Hematopoietic multipotent progenitor cell treated with erythropoietin and hydrocortisone succinate and interleukin-3 and kit ligand, for 17 days (in vitro differentiated cells): ENCODE measurements at places on chromosomes 1 and 21.
A peak's percentile ranks its signal among the peaks of the same experiment; 100 is the strongest.

DNA sequence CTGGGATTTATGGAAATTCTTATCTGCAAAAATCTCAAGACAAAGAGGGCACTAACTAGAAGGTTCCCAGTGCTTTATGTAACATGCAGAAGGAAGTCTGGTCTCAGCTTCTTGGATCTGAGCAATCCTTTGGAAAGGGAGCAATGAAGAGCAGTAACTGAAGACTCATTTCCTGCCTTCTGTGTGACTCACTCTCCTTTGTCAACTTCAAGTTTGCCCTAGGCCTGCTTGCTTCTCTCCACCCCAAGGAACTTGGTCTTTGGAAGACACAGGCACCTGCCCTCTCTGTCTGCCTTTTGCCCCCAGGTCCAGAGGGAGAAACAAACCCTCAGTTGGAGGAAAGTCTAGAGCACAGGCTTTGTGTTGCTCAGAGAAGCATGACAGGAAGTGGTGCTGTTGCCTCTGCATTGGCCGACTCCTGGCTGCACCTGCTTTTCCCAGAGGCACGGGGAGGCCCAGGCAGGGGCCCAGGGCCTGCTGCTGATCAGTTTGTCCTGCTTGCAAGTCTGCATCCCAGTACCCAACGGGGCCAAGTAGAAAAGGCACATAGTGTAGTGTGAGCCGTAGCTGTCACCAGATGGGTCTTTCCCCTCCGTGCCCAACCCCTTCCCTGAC is 137.2 kb downstream of the DHRS3 start:
- no peak for DNase-seq

- no peak for DNase-seq
Observed at GRCh38 chr21:34881421-34881820, 167.7 kb downstream of the RUNX1 start.

- no peak for DNase-seq
Observed at GRCh38 chr1:54950006-54950368, 30.4 kb upstream of the TMEM61 start.

GRCh38 chr1:190244406-190244805 is 233.3 kb downstream of the BRINP3 start:
- DNase-seq: no peak

- no peak for DNase-seq
Observed at GRCh38 chr1:102858695-102859094, 249.6 kb downstream of the COL11A1 start.

DNA sequence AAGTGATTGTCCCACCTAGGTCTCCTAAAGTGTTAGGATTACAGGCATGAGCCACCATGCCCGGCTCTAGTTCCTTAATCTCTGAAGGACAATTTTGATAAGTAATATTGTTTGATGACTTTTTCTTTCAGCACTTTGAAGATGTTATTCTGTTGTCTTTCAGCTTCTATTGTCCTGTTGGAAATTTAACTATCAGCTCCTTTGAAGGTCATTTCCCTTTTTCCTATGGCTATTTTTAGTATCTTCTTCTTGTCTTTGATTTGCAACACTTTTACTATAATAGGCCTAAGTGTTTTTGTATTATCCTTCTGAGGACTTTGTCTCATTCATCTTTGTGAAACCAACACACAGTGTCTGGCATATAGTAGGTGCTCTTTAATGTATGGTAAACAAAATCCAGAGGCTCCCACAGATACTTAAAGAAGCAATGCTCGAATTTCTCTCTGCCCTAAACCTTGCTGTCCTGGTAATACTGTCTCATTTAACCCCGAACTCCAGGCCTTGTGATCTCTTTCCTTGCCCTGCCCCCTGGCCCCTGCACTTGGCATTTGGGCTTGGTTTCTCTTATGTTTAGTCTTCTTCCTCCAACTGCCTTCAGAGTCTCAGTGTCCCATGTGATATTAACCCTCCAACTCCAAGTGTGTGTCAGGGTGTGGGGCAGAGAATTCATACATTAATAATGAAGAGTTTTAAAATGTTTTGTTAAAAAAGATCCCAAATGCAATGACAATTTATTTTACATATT is 19.0 kb upstream of the AGO1 start:
- no peak for DNase-seq

- DNase-seq: no peak
Observed at GRCh38 chr1:151134396-151134795, 12.0 kb downstream of the SEMA6C start.

DNA sequence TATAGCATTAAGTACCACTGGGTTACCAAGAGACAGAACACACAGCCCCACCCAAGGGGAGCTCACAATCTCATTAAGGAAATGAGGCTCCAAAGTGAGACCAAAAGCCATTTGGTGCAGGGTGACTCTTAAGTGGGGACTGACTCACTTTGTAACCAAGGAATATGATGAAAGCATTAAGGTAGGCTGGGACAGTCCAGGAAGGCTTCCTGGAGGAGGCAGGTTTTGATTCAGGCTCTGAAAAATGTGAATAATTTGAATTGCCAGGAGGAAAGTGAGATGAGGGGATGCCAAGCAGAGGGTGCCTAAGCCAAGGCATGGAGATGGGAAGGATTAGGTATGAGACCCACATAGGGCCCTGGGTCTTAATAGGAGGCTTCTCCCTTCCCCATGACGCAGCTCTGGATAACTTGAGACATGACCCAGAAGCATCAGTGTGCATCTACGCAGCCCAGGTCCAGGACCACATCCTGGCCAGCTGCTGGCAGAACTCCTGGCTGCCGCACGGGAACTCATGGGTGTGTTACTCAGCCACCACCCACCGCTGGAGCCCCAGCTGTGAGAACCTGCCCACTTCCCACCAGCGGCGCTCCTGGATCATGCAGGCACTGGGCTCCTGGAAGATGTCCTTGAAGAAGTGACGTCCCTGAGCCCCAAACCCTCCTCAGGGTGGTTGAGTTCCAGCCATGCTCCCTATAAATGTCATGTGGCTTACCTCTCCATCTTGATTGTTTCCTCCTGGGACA is 5.9 kb upstream of the TTC4 start:
- no peak for DNase-seq

GRCh38 chr21:39774227-39774626 is 29.2 kb downstream of the IGSF5 start:
- no peak for DNase-seq

- DNase-seq: no peak
Observed at GRCh38 chr1:105608713-105609112, 1447.8 kb upstream of the PRMT6 start.

GRCh38 chr1:82534996-82535395 is 734.3 kb downstream of the ADGRL2 start:
- no peak for DNase-seq

GRCh38 chr1:244836135-244836521 is 670 bp downstream of the COX20 start:
- DNase-seq: peak; percentile 50

DNA sequence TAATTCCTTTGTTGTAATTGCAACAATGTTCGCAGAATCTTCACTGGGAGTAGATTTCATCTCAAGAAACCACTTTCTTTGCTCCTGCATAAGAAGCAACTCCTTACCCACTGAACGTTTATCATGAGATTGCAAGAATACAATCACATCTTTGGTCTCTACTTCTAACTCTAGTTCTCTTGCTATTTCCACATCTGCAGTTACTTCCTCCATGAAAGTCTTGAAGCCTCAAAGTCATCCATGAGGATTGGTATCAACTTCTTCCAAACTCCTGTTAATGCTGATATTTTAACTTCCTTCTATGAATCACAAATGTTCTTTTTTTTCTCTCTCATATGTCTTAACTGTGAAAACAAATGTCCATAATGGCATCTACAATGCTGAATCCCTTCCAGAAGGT is 118.6 kb upstream of the RAB4A start:
- no peak for DNase-seq

DNA sequence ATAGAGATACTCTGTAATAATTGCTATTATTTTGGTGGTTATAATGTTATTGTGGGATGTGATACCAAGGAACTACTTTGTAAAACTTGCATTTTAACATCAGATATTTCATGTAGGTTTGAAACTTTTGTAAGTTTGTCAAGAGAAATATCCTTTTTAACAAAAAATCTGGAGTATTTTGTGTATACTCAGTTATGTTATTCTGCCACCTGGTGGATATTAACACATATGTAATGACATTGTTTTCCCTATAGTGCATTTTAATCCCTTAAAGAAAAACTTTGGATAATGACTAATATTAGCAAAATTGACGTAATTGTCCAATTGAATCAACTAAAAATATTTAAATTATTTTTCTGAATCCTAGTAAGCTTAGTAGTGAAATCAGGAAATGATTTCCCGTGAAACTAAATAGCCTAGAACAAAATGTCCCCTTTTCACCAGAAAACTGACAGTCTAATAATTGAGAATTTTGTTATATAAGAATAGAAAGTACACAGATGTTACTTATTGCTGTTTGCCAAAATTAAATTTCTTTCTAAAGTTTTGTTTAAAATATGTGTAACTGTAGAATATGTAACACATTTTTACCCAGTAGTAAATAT is 39.6 kb downstream of the KCTD3 start:
- DNase-seq: no peak

- DNase-seq: no peak
Observed at GRCh38 chr1:3070309-3070643, 1.3 kb downstream of the PRDM16 start.

DNA sequence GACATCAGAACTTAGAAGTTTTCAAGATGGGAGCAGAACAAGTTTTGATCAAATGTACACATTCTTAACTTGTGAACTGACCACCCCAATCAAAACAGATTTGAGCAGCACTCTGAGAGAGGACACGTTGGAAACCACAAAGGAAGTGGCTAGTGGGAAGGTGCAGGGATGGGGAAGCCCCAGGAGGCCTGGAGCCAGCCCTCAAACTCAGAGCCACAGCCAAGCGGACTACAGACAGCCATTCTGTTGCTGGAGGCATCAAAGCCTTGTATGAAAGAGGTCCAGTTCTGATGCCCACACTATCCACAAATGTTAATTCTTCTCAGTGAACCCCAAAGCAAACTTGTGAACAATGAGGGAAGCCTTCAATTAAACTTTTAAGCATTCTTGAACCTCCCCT is 143.6 kb upstream of the RAB4A start:
- no peak for DNase-seq
